Thyroid gland (tissue), 4 donors: ENCODE measurements at places on chromosomes 16 and 17. TPM values are rescaled to one million over a fixed set of nuclear protein-coding genes. Genes with fewer than 3 reads are reported as not detected.

The ZNF423 gene
- 8.3 TPM for total RNA-seq

The HES7 gene
- not detected for total RNA-seq

The TUBB3 gene
- 0.33 TPM for total RNA-seq

The MYH2 gene
- total RNA-seq, result not detected

The NOXO1 gene
- not detected for total RNA-seq

The TSPOAP1 gene
- total RNA-seq, result 20.2 TPM

The TGFB1I1 gene
- 21.7 TPM for total RNA-seq

The CDH5 gene
- 56.0 TPM for total RNA-seq

The CHMP1A gene
- total RNA-seq, result 66.8 TPM

The RAB37 gene
- total RNA-seq, result 0.33 TPM

The SCNN1G gene
- 5.9 TPM for total RNA-seq

The NPIPB8 gene
- total RNA-seq, result 0.63 TPM

The DPEP3 gene
- total RNA-seq, result not detected

The OR3A3 gene
- not detected for total RNA-seq

The KRT33A gene
- not detected for total RNA-seq

The LPCAT2 gene
- 274 TPM for total RNA-seq

The PPP1R27 gene
- not detected for total RNA-seq

The SLFN12L gene
- 3.5 TPM for total RNA-seq

The RPL26 gene
- total RNA-seq, result 3,071 TPM

The ANKRD40CL gene
- not detected for total RNA-seq

The WNT9B gene
- 1.2 TPM for total RNA-seq

The SLFN14 gene
- not detected for total RNA-seq

The EME2 gene
- total RNA-seq, result 27.7 TPM
